ENCODE measurements at places on chromosomes 16 and 17.

DNA sequence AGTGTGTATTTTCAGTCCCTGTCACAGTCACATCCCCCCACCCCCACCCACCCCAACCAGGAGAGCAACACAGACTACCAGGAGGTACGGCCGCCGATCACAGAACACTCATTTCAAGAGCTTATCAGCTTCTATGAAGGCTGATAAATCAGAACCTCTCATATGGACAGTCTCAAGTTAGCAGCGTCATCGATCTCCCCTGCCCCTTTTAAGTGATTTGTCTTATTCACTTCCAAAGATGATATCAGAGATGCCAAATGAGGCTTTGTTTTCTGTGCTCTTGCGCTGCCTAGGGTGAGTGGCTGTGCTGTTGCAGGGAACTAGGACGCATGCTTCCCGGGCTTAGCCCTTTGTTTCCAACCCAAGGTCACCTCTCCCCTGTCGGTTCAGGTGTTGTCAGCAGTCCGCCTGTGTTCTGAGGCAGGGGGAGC lies 26.8 kb upstream of the PMFBP1 start:
- no peak for DNase-seq

DNA sequence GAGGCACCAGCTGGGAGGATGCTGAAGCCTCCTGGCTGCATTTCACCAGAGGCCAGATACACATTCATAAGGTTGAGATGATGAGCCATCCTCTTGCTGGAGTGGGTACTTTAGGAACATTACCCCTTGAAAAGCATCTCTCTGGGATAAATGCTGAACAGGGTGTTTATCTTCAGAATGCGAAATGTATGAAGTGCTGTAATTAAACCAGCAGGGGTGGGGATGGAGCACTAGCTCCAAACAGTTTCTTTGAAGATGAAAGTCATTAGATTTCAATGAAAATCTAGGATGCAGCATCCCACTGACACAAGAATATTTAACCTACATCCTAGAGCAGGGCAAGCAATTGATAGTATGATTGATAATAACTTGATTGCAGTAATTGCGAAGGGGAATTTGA lies 158.1 kb downstream of the CYLD start:
- no peak for DNase-seq

DNA sequence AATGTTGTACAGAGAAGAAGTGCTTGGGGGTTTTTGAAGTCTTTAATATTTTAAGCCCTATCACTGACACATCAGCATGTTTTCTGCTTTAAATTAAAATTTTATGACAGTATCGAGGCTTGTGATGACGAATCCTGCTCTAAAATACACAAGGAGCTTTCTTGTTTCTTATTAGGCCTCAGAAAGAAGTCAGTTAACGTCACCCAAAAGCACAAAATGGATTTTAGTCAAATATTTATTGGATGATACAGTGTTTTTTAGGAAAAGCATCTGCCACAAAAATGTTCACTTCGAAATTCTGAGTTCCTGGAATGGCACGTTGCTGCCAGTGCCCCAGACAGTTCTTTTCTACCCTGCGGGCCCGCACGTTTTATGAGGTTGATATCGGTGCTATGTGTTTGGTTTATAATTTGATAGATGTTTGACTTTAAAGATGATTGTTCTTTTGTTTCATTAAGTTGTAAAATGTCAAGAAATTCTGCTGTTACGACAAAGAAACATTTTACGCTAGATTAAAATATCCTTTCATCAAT lies 57.8 kb downstream of the HLF start:
- no peak for DNase-seq

GRCh38 chr17:29495011-29495410 lies 71.8 kb downstream of the ABHD15 start:
- DNase-seq: no peak

DNA sequence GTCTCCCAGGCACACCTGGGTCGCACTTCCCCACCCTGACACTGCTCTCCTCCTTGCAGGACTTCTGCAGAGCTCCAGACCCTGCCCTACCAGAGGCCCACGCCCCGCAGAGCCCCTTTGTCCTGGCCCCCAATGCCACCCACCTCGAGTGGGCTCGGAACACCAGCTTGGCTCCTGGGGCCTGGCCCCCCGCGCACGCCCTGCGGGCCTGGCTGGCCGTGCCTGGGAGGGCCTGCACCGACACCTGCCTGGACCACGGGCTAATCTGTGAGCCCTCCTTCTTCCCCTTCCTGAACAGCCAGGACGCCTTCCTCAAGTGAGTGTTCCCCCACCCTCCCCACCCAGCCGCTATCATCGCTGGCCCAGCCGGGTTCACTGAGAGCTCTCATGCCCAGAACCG lies 79.6 kb downstream of the MGAT5B start:
- DNase-seq: no peak

GRCh38 chr16:55756963-55757362 lies 75.9 kb downstream of the CES1 start:
- no peak for DNase-seq

DNA sequence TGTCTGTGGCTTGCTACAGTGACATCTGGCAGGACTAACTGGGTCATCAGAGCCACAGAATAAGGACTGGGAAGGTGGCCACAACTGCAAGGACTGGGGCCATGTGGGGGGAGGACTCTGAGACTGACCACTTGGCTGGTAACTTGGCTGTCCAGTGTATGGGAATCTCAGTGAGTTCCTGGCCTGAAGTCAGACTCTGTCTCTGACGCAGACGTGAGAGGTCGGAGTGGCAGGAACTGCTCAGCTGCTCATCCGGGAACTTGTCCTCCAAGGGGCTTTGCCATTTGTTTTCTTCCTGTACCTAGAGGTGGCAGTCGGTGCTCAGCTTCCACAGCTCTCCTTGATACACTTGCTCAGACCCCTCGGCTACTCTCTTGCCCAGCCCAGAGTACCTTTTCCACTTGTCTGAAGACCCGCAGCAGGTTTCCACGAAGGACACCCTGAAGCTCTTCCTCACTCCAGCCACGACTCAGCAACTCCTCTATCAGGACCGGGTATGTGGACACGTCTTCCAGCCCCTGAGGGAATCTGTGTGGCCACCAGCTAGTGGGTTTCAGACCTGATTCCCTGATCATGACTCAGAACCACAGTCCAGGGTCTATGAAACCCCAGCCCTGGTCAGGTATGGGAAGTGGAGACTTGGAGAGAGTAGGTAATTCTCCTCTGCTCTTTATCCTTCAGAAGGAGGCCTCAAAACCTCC lies 7.3 kb upstream of the DPEP3 start:
- no peak for DNase-seq

GRCh38 chr17:66200685-66201092 lies 8.8 kb upstream of the CEP112 start:
- DNase-seq: peak; percentile 73

GRCh38 chr17:41196068-41196467 lies 6.4 kb downstream of the KRTAP9-1 start:
- DNase-seq: no peak

DNA sequence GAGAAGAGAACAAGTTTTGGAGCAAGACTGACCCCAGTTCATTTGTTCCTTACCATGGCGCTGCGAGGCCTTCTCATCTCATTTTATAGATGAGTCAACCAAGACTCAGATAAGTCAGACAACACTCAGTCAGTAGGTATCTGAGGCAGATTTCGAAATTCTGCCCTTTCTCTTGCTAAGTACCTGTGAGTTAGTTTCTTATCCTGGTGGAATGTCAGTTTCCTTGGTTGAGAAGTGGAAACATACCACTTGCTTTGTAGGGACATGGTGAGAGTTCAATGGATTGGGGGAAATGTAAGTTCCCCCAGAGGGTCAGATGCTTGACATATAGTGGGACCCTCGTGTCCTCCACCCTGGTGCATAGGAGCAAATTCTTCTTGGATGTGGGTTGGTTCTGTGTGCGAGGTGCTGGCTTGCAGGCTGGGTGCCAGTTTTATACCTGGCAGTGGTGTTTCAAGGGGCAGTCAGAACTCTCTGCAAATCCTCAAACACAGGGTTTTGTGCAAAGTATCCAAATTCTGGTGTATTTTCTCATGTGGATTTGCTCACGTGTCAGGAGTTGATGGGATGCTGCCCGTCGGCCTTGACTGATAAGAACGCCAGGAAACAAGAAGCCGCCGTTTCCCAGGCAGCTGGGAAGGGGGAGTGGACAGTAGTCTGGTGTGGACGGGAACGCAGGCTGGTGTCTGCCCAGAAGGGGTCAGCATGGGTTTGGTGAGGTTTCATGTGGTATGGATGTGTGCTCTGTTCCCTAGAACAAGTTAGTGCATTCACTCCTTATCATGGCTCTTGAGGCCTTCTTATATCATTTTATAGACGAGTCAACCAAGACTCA lies 61.1 kb upstream of the CIBAR2 start:
- DNase-seq: peak; percentile 80

DNA sequence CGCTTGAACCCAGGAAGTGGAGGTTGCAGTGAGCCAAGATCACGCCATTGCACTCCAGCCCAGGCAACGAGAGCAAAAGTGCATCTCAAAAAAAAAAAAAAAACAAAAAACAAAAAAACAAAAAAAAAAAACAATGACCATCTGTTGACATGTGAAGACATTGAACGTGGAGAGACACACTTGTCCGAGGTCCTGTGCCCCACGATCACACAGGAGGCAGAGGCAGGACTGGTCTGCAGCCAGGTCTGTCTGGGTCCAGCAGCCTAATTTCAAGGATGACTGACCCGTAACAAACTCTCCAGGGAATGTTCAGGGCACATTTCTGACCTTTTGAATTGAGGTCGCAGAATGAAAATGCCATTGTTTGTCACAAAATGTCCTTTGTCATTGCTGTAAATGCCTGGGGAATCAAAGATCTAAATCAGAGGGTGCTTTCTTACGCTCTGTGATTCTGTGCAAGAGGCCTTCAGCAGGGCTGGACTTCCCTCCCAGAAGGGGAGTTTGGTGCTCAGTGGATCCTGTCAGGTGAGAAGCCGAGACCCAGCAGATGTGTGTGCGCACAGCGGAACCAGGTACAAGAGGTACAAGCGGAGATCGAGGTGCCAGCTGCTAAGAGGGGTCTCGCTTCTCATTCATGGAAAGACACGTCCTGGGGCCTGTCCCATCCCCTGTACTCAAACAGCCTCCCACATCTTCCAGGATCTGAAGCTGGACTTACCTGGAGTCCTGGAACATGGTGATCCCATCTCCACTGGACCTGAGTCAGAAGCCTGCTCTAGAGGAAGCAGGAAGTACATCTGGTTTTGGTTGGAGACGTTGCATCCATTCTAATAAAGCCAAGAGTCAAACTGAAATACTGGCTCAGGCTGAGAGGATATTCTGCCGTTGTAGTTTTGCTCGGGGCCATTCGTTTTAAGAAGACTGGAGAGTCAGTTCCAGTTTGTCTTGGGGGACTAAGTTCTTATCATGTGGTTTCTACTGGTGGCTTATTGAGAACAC lies 95.8 kb downstream of the IRF8 start:
- no peak for DNase-seq

- no peak for DNase-seq
Observed at GRCh38 chr17:53629188-53629587, 193.5 kb upstream of the KIF2B start.

DNA sequence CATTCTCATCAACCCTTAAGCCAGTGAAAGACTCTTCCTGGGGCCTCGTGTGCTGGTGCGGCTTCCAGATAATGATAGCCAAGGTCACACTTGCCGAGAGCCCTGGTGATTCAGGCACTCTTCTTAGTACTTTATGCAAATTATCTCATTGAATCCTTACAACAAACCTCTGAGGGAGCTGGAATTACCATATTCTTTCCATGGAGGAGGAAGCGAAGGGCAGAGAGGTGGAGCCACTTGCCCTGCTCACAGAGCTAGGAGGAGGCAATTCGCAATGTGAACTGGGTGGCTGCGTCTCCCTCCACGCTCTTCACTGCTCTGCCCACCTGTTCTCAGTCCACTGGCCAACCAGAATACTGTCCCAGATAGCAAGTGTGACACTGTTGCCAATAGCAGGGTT lies 409.7 kb downstream of the SNX29 start:
- DNase-seq: peak; percentile 8

DNA sequence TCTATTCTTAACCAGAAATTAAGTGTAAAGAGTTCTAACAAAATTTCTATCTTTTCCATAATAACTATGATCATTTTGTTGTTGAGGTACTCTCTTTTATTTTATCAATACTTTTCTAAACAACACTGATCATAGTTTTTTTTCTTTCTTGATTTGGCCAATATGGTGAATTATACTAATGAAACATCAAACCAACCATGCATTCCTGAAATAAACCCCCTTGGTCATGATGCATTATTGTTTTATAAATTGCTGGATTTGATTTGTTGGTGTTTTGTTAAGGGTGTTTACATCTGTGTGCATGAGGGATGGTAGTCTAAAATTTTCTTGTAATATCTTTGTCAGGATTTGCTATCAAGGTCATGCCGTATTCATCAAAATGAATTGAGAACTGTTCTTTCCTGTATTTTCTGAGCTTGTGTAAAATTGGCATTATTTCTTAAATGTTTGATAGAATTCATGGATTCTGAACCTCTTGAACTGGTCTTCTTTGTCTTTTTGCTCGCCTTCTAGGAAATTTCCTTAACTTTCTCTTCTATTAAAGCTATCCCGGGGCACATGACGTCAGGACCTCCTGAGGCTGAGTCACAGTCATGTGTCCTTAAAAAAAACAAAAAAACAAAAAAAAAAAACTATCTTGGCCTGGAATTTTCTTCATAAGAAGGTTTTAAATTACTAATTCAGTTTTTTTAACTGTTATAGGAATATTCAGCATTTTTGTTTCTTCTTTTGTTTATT lies 3.9 kb upstream of the TRIM25 start:
- DNase-seq: no peak

- DNase-seq: peak; percentile 90
Observed at GRCh38 chr17:48131216-48131824, 23.8 kb downstream of the SNX11 start.

DNA sequence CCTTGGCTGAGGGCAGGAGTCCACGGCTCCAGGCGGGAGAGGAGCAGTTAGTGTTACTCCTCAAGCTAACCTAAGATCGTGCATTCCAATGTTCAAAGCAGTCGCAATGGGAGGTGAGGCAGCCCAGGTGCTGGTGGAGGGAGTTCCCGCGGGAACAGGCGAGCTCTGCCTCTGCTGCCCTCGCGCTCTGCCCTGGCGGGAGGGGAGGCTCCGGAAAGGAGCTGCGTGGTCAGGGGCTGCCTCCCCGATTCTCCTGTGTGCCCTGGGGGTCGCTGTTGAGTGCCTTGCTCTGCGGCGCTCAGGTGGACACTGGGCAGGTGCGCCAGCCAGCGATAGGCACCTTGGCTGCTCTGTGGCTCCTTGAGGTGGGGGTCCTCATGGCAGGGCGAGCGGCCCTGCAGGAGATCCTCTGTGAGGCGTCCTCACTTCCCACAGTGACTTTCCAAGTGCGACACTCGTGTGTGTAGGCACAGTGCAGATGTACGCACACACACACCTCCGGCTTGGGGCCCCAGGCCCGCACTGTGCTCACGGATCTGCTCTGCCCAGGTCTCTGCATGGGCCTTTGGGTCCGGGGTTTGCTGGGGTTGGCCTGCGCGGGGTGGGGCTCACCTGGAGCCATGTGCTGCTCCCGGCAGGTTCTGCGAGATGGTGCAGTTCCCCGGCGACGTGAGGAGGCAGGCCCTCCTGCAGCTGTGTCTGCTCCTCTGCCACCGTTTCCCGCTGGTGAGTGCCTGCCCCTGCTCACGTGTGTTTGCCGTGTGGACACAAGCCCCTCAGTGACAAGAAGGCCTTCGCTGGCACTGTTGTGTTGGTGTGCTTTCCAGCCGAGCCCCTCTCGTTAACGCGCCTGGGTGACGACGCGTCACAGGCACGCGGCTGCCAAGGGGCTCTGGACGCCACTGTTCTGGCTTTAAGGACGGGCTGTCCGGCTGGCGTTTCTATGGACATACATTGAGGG lies 97.9 kb upstream of the ZNF750 start:
- DNase-seq: no peak
